ENCODE measurements at places on chromosomes 3 and 15.
A peak's percentile ranks its signal among the peaks of the same experiment; 100 is the strongest.

DNA sequence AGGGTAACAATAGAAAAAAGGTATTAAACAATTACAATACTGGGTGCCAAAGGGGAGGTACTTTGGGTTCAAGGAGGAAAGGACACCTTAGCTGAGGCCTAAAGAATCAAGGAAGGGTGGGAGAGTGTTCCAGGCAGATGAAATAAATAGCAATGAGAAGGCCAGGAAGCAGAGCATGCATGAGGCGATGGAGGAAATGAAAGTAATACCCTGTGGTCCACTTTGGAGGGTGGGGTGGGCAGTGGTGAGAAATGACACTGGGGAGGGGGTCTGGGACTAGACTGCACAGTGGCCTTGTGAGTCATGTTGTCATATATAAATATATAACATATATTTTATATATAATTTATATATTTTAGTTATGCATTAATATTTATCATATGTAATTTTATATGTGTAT lies 55.9 kb downstream of the BHLHE40 start:
- no peak for DNase-seq

- DNase-seq = no peak
Observed at GRCh38 chr3:157695103-157695502, 191.9 kb upstream of the VEPH1 start.

DNA sequence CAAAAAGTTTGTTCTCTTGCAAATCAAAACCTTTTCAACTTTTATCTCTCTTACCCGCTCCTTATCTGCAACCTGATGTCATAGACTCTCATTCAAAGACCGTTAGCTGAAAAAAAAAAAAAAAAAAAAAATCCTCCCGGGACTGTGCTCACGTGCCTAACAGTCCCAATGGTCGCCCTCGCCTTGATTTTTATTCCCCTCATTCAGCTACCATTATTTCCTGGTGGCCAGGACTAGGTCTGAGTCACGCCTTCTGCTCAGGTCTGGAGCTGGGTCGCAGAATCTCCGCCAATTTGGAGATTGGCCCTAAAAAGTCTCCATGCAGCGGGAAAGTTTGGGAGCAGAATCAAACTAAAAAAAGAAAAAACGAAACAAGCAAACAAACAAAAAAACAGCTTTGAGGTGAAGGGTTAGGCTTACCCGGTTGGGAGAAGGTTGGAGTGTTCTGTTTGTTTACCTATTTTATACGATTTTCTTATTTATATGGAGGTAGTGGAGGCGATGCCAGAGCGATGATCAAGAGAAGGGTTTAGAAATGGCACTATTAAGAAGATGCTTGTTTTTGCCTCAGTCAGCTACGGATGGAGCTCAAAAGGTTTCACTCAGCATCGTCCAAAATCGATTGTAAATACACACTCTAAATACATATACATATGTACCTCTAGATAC lies 51.1 kb downstream of the ZIC4 start:
- no peak for DNase-seq

DNA sequence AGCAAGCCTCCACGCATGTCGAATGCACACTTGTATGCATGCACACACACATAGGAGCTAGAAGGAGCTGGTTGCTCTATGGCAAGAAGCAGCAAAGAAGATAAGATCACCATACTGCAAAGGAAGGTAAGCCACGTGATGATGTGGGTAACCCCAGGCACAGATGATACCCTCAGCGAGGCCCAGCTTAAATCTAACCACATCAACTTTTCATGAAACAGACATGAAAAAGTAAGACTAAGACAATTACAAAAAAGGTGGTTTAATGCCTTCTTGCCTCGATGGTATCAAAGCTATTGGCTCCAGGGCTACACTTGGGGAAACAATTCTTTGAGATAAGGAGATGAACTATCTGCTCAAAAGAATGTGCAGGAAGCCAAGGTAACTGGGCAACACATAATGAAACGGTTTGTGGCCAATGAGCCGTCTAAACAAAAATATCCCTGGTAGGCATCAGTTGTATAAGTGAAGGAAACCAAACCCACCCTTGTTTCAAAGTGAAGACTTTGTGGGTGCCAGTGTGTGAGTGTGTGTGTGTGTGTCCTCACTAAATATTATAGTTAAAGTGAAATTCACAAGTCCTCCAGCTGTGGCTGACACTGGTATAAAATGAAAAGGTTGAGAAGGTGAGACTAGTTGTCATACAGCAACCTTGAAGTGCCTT lies 365.7 kb upstream of the ICE2 start:
- peak; percentile 81 for DNase-seq

DNA sequence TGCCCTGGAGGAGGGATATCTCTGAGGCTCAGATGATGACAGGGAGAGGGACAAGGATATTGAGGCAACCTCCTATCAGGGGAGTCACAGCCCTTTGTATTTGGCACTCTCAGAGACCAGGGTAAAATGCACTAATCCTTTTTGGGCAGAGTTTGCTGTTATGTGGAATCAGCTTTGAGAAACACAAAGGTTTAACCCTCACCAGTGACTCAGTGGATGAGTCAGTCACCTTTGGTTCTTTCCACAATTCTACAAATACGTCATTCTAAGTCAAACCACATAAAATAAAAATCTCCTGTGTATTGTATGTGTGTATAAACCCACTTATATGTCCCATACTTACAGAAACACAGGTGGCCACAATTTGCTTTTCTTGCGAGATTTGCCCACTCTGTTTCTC lies 5.1 kb downstream of the LSAMP start:
- no peak for DNase-seq

Measured in immature natural killer cell (primary cell).